Transverse colon (tissue), 4 donors: ENCODE measurements at places on chromosomes 11 and 22. TPM values are rescaled to one million over a fixed set of nuclear protein-coding genes. Genes with fewer than 3 reads are reported as not detected.

The SCGB1A1 gene
- not detected for total RNA-seq

The OR10G7 gene
- not detected for total RNA-seq

The FAM180B gene
- total RNA-seq: 0.41 TPM

DNA sequence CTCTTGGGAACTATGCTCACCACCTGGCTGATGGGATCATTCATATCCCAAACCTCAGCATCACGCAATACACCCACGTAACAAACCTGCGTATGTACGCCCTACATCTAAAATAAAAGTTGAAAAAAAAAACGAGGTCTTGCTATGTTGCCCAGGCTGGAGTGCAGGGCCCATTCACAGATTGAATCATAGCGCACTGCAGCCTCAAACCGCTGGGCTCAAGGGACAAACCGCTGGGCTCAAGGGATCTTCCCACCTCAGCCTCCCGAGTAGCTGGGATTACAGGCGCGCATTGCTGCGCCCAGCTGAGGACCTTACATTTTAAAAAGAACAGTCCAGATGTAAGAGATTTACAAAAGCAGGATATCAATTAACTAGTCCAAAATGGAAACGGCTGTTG lies 41.9 kb upstream of the EMID1 start:
- H3K36me3 ChIP-seq: no peaks in the 10 kb centered on the region
- no peak overlapping the region for H3K4me3 ChIP-seq
- H3K27ac ChIP-seq: no peak overlapping the region

- no peak overlapping the region for H3K27ac ChIP-seq
- H3K27me3 ChIP-seq: no peaks in the 10 kb centered on the region
- DNase-seq: no peak
- H3K4me3 ChIP-seq: no peak overlapping the region
- no peaks in the 10 kb centered on the region for H3K4me1 ChIP-seq
- no peaks in the 10 kb centered on the region for H3K36me3 ChIP-seq
Observed at GRCh38 chr11:84626256-84626655, 1000.9 kb downstream of the DLG2 start.

DNA sequence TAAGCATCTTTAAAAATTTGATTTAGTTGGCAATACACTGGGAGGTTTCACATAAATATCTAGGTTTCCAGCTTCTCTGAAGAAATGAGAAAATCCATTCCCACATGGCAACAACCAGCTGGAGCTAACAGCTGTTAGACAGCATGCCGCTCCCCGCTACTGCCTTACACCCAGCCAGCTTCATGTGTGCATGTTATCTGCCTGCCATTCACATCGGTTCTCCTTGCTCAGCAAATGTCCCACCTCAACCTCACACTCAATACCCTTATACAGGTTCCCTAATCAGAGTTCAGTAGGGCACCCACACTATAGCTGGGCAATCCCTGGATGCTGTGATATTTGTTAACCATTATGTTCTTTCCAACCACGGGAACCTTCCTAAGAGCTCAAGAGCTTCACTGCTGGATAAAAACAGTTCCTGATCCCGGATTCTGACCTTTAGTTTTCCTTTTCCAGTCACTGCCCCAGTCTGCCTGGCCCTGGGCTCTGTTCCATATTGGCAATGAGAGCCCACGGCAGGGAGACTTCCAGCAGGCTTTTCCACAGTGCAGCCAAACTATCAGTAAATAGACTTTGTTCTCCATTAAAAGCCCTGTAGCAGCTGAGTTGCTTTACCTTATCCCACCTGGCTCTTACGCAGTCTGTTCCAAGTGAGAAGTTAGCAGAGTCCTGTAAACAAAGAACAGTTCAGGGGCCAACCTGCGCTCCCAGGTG lies 8.6 kb downstream of the RPUSD4 start:
- no peak overlapping the region for H3K27ac ChIP-seq
- peaks cover 50% of the 10 kb centered on the region for H3K36me3 ChIP-seq
- no peaks in the 10 kb centered on the region for H3K4me1 ChIP-seq
- no peaks in the 10 kb centered on the region for H3K27me3 ChIP-seq

DNA sequence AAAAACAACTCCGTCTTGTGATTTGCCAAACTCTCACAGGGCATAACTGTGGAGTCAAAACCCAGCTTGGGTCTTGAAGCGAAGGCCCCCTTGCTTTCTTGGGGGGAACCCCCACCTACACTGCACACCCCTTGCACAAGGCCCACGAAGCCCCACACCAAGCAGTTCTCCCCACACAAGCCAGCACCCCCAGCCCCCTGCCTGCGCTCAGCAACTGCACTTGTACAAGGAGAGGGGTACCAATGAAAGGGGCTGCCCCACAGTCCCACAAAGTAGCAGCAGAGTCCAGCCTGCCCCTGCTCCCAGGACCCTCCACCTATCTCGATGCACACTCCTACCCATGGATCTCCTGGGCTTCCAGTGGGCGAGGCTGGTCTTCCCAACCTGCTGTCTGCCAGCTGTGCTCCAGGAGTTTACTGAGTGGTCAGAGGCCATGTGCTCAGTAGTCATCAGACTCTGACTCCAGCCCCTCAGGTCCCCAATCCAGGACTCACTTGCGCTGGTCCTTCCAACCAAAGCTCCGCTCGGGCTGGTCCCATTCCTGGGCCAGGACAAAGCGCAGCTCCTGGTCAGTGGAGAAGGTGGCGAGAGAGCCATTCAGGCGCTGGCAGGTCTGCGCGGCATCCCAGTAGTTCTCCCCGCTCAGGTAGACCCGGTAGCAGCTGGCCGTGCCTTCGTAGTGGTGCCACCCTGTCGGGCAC lies 57.7 kb downstream of the DGCR2 start:
- no peak for DNase-seq
- H3K27ac ChIP-seq: no peak overlapping the region
- no peaks in the 10 kb centered on the region for H3K27me3 ChIP-seq
- H3K36me3 ChIP-seq: peaks cover 42% of the 10 kb centered on the region
- H3K4me3 ChIP-seq: no peak overlapping the region

- H3K27me3 ChIP-seq: no peaks in the 10 kb centered on the region
- H3K27ac ChIP-seq: no peak overlapping the region
- no peak overlapping the region for H3K4me3 ChIP-seq
- H3K4me1 ChIP-seq: no peaks in the 10 kb centered on the region
- no peak for DNase-seq
Observed at GRCh38 chr11:93917673-93918072, 67.3 kb upstream of the VSTM5 start.

GRCh38 chr11:10494636-10495463 lies 39.8 kb downstream of the AMPD3 start:
- H3K36me3 ChIP-seq: no peaks in the 10 kb centered on the region
- H3K27ac ChIP-seq: no peak overlapping the region
- no peak for DNase-seq
- no peaks in the 10 kb centered on the region for H3K27me3 ChIP-seq
- H3K4me3 ChIP-seq: no peak overlapping the region
- H3K4me1 ChIP-seq: no peaks in the 10 kb centered on the region

- peaks cover 45% of the 10 kb centered on the region for H3K4me1 ChIP-seq
- no peak for DNase-seq
- H3K4me3 ChIP-seq: peak overlapping the region; percentile 96
Observed at GRCh38 chr22:37746366-37747079, 49.7 kb downstream of the TRIOBP start.
